ENCODE measurements at places on chromosomes 11 and 22.

- DNase-seq = no peak
Measured at GRCh38 chr11:69205743-69206612, 50.2 kb downstream of the SMIM38 start.

DNA sequence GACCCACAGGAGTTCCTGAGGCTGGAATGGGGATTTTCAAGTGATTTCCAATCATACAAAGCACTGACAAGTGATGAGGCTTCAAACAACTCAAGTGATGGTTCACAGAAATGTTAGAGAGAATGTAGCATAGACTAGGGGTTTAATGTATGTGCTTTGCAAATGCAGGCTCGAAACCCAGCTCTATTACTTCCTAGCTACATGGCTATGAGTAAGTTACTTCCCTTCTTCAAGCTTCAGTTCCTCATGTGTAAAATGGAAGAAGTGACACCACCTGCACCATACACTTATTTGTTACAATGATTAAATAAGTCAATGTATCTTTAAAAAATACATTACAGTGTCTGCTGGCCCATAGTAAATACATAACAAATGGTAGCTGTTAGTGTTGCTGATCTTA, 139.8 kb downstream of the CCDC81 start:
- no peak for DNase-seq

- DNase-seq = no peak
Measured at GRCh38 chr11:95054356-95054755, 5.1 kb downstream of the KDM4F start.

GRCh38 chr11:65870706-65871681, 1.6 kb downstream of the EFEMP2 start:
- DNase-seq = no peak

GRCh38 chr11:13635804-13636203, 32.7 kb upstream of the FAR1 start:
- no peak for DNase-seq
